ENCODE measurements at places on chromosomes 6 and 20. TPM values are rescaled to one million over a fixed set of nuclear protein-coding genes. Genes with fewer than 3 reads are reported as not detected.

- no peak overlapping the region for H3K27ac ChIP-seq
- H3K27me3 ChIP-seq = no peaks in the 10 kb centered on the region
- peaks cover 32% of the 10 kb centered on the region for H3K4me1 ChIP-seq
- no peak overlapping the region for H3K4me3 ChIP-seq
These were observed 30.2 kb downstream of the RRBP1 start for GRCh38 chr20:17651760-17652388.

DNA sequence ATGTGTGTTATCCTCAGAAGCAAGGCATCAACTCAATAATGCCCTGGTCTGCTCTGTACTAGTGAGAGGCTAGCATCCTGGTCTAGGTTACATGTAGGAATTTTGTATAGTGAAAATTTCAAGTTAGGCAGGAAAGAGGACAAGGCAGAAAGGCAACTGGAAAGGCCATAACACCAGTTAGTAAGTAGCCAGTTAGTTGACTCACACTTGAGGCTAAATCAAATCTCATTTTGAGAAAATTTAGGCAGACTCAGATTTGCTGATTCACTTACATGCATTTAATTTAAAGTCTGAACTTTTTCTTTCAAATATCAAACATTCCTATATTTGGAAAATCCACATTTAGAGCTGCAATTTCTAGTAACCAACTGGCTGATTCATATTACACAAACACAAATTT, 184.5 kb upstream of the TCF21 start:
- H3K4me3 ChIP-seq = no peak overlapping the region
- H3K4me1 ChIP-seq = no peaks in the 10 kb centered on the region
- H3K27ac ChIP-seq = peak overlapping the region; percentile 51
- H3K27me3 ChIP-seq = no peaks in the 10 kb centered on the region

DNA sequence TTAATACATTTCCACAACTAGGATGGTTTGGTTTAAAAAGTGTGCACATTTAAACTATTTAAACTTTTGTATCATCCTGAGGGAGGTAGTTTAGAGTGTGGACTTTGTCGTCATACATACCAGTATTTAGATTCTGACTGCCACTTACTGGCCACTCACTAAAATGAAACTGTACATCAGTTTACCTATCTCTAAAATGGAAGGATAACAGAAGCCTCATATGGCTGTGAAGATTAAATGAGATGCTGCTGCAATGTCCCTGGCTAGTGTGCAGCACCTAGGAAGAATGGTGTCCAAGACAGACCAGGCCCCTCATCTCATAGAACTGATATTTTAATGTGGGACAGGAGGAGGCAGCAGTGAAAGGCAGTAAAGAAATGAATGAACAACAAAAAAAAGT, 12.0 kb upstream of the PKIG start:
- no peaks in the 10 kb centered on the region for H3K36me3 ChIP-seq
- no peak overlapping the region for H3K27ac ChIP-seq
- no peak for DNase-seq
- peaks cover 25% of the 10 kb centered on the region for H3K4me1 ChIP-seq
- H3K27me3 ChIP-seq = no peaks in the 10 kb centered on the region

DNA sequence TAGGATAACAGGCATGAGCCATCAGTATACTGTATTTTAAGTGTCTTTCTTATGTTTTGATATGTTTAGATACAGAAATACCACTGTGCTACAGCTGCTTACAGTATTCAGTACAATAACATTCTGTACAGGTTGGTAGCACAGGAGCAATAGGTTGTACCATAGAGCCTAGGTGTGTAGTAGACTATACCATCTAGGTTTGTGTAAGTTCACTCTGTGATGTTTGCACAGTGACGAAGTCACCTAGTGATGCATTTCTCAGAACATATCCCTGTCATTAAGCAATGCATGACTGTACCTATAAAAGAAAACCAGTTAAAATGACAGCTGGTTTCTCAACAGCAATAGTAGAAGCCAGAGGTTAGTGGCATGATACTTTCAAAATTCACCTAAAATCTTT, 3.0 kb upstream of the ZBTB24 start:
- no peaks in the 10 kb centered on the region for H3K27me3 ChIP-seq
- no peak overlapping the region for H3K27ac ChIP-seq
- no peak for DNase-seq
- peaks cover 12% of the 10 kb centered on the region for H3K4me1 ChIP-seq
- H3K36me3 ChIP-seq = peaks cover 6% of the 10 kb centered on the region

The MYB gene
- 0.15 TPM for total RNA-seq

The CCN6 gene
- total RNA-seq = not detected

The SAPCD1 gene
- not detected for total RNA-seq

- DNase-seq = no peak
- no peaks in the 10 kb centered on the region for H3K27me3 ChIP-seq
- H3K4me1 ChIP-seq = no peaks in the 10 kb centered on the region
- H3K36me3 ChIP-seq = no peaks in the 10 kb centered on the region
- no peak overlapping the region for H3K27ac ChIP-seq
These were observed 494.1 kb upstream of the CITED2 start for GRCh38 chr6:139868576-139868975.

GRCh38 chr20:23160536-23161243, 74.6 kb upstream of the CD93 start:
- no peak overlapping the region for H3K4me3 ChIP-seq
- no peaks in the 10 kb centered on the region for H3K27me3 ChIP-seq
- no peak for DNase-seq
- H3K36me3 ChIP-seq = no peaks in the 10 kb centered on the region

GRCh38 chr6:53464483-53464882, 80.4 kb downstream of the GCLC start:
- H3K27me3 ChIP-seq = no peaks in the 10 kb centered on the region
- H3K27ac ChIP-seq = no peak overlapping the region
- H3K4me1 ChIP-seq = no peaks in the 10 kb centered on the region
- no peaks in the 10 kb centered on the region for H3K36me3 ChIP-seq
- no peak for DNase-seq

GRCh38 chr20:48096957-48097890, 311.9 kb upstream of the SULF2 start:
- no peak for DNase-seq
- no peak overlapping the region for H3K4me3 ChIP-seq
- no peaks in the 10 kb centered on the region for H3K36me3 ChIP-seq

- H3K4me1 ChIP-seq = no peaks in the 10 kb centered on the region
- no peaks in the 10 kb centered on the region for H3K27me3 ChIP-seq
- DNase-seq = no peak
- no peaks in the 10 kb centered on the region for H3K36me3 ChIP-seq
- no peak overlapping the region for H3K4me3 ChIP-seq
These were observed 192.4 kb upstream of the MYLIP start for GRCh38 chr6:15936503-15936902.

The SLC52A3 gene
- 0.15 TPM for total RNA-seq

The BLTP3A gene
- 19.9 TPM for total RNA-seq

DNA sequence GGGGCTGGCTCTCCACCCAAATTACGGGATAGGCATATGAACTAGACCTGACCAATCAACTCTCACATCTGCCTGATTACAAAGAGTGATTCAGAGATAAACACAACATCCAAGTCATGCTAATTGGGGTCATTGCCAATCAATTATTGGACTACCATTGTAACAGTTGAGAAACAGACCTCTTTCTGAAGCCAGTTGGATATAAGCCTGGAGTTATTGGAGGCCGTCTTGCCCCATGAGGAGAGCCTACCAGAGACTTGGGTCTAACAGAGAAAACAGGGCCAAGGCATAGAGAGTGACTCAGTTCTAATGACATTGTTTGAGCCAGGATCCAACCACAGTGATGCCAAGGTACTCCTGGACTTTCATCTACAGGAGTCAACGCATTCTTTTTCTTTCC, 39.4 kb upstream of the HIVEP2 start:
- H3K27ac ChIP-seq = no peak overlapping the region
- DNase-seq = no peak
- H3K4me1 ChIP-seq = no peaks in the 10 kb centered on the region
- no peak overlapping the region for H3K4me3 ChIP-seq
- H3K27me3 ChIP-seq = no peaks in the 10 kb centered on the region

DNA sequence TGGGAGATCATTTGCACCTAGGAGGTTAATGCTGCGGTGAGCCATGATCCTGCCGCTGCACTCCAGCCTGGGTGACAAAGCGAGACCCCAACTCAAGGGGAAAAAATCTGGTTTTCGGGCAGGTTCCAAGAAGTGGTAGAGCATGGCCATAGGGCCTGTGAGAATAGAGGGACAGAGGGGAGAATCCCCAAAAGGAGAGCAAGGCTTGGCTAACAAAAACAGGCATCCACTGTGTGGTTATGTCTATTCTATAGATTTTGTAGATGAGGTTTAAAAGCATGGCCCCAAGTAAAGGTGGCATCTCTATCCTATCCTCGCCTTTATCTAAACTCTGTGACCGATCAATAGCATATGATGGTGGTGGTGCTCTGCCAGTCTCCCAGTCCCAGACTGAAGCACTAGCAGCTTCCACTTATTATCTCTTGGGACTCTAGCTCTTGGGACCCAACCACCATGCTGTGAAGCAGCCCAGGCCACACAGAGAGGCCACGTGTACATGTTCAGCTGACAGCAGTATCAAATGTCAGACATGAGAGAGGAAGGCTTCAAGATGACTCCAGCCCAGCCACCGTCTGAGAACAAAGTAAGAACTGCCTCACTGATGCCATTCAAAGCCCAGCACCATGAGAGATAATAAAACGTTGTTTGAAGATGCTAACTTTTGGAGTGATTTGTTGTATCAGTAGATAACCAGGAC, 27.7 kb downstream of the EIF2S2 start:
- peaks cover 23% of the 10 kb centered on the region for H3K4me1 ChIP-seq
- H3K27me3 ChIP-seq = no peaks in the 10 kb centered on the region
- no peak overlapping the region for H3K4me3 ChIP-seq
- H3K36me3 ChIP-seq = no peaks in the 10 kb centered on the region
- peak overlapping the region; percentile 74 for H3K27ac ChIP-seq
- DNase-seq = no peak

DNA sequence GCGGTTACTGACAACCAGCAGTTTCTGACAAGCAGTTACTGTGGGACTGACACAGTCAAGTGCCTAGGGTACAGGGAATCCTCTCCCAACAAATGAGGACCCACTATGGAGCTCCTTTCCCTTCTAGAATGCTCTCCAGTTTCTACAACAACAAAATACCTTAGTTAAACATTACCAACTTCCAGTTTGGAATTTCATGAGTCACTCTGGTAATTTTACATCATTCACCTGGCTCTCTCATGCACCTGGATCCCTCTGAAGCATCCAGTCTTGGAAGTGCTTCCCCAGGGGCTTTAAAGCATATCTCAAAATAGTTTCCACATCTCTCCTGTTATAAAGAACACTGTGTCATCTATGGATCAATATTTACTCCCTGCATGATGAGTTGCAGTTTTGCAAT, 286.7 kb upstream of the SPTLC3 start:
- H3K27ac ChIP-seq = no peak overlapping the region
- H3K4me3 ChIP-seq = no peak overlapping the region
- DNase-seq = no peak
- H3K36me3 ChIP-seq = no peaks in the 10 kb centered on the region

The CABLES2 gene
- total RNA-seq = 4.7 TPM

The BMP7 gene
- total RNA-seq = not detected

DNA sequence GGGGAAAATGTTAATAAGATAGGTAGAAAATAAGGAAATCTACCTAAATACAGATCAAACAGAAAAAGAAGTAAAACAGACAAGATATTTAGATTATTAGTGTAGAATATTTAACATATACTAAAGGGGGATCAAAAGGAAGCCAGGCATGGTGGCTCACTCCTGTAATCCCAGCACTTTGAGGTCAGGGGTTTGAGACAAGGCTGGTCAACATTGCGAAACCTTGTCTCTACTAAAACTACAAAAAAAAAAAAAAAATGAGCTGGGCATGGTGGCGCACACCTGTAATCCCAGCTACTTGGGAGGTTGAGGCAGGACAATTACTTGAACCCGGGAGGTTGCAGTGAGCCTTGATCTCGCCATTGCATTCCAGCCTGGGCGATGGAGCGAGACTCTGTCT, 55.5 kb downstream of the AFDN start:
- H3K4me1 ChIP-seq = no peaks in the 10 kb centered on the region
- peaks cover 24% of the 10 kb centered on the region for H3K36me3 ChIP-seq
- H3K27ac ChIP-seq = no peak overlapping the region
- no peak for DNase-seq
- H3K27me3 ChIP-seq = no peaks in the 10 kb centered on the region
- no peak overlapping the region for H3K4me3 ChIP-seq

DNA sequence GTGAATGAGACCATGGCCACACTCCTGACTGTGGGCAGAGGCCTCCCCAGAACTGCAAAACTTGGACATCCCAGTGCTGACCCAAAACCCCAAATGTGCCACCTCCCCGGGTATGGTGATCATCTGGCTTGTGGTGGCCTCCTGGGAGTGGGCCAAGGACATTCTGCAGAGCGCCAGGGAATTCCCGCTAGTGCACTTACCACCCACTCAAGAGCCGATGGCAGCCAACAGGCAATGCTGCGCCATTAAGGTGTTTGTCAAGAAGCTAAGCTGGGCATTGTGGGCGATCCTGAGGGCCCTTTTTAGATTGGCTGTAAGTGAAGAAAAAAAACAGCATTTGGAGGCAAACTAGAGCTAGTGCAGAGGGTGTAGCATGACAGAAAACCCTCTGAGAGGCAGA, 9.4 kb downstream of the MMP24 start:
- H3K4me1 ChIP-seq = no peaks in the 10 kb centered on the region
- H3K36me3 ChIP-seq = no peaks in the 10 kb centered on the region
- H3K4me3 ChIP-seq = no peak overlapping the region
- H3K27ac ChIP-seq = no peak overlapping the region
- H3K27me3 ChIP-seq = no peaks in the 10 kb centered on the region
- no peak for DNase-seq

- no peak for DNase-seq
- no peaks in the 10 kb centered on the region for H3K36me3 ChIP-seq
- H3K27ac ChIP-seq = no peak overlapping the region
- no peaks in the 10 kb centered on the region for H3K27me3 ChIP-seq
These were observed 7.8 kb upstream of the BTN3A1 start for GRCh38 chr6:26394289-26394688.

GRCh38 chr6:26021350-26022131, 58.9 kb downstream of the TRIM38 start:
- H3K4me1 ChIP-seq = peaks cover 13% of the 10 kb centered on the region
- no peaks in the 10 kb centered on the region for H3K36me3 ChIP-seq
- H3K27ac ChIP-seq = peak overlapping the region; percentile 89
- H3K27me3 ChIP-seq = peaks cover 73% of the 10 kb centered on the region
- H3K4me3 ChIP-seq = peak overlapping the region; percentile 59

DNA sequence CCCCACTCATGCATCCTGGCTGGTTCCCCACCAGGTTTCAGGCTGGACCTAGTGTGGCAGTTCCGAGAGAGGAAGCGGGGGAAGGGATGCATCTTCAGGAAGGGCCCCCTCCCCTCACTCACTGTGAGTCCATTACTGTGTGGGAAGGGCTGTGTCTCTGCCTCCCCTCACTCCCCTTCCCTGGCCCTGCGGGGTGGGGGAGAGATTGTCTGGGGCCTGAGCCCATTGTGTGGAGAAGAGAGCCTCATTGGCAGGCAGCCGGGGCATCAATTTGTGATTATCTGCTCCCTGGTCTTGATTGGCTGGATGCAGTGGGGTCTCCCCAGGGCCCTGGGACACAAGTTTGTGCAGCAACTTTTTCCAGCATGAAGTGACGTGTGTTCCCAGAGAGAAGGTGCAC, 4.1 kb upstream of the MYT1 start:
- H3K4me3 ChIP-seq = no peak overlapping the region
- H3K27ac ChIP-seq = no peak overlapping the region
- H3K27me3 ChIP-seq = peaks cover 57% of the 10 kb centered on the region

Data from gastrocnemius medialis (tissue), 4 donors.